ENCODE measurements at places on chromosomes 2 and 18. TPM values are rescaled to one million over a fixed set of nuclear protein-coding genes. Genes with fewer than 3 reads are reported as not detected.

GRCh38 chr2:26786207-26787028 is 562 bp downstream of the CENPA start:
- DNase-seq = no peak

DNA sequence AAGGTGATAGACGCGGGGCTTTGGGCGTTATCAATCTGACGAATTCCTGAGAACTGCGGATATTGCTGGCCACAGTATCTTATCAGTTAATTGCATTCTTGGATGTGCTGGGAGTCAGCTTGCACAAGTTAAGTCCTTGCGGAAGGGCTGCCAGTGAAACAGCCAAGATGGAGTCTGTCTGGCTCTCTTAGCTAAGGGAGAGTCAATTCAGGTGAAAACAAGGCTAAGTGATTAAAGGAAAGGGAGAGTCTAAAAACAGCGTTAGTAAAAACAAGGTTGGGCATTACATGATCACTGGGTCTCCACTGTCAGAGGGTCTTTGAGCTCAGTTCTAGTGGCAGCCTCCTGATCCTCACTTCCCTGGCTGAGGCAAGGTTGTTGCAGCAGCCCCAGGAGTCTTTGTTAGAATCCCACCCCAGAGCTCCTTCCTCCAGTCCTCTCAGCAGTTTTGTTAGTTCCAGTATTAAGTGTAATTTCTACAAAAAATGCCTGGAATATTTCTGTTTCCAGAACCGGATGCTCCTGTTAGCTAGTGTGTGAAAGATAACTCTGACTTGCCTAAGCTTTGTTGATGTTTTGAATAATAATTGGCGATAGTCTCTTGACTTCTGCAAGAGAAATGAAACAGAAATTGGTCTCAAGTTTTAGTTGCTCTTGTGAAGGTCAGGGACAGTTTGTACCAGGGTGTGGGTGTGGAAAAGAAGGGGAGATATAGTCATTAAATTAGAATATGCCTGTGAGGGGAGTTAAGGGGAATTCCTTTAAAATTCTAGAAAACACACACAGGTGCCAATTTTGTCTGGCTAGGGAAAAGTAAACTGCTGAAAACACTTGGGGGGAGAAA is 10.6 kb downstream of the CFLAR start:
- no peak for DNase-seq

DNA sequence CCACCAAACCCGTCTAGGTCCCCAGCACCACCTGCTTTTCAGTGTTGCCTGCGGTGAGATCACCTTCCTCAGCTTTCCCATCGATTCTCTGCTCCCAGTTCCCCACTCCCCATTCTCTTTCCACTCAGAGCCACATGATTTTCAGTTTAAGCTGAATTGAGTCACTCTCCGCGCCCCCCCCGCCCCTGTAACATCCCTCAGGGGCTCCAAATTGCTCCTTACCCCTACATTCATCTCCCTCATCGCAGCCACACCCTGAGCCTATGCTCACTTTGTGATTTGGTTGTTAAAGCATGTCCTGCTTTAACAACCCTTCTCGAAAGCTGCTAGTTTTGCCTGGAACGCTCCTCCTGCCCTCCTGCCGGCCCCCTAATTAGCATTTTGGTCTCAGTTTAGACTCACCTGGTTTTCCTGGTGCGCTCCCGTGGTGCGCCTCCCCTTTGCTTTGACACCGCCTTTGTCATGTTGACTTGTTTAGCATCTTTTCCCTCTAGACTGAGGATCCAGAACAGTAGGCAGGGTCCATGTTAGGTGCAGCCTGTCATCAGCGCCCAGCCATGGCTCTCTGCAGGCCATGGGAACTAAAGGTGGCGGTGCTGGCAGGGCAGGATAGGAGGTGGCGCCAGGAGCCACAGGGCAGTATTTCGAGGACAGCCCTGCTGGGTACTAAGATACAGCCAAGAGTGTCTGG is 60.8 kb downstream of the ST3GAL5 start:
- no peak for DNase-seq

DNA sequence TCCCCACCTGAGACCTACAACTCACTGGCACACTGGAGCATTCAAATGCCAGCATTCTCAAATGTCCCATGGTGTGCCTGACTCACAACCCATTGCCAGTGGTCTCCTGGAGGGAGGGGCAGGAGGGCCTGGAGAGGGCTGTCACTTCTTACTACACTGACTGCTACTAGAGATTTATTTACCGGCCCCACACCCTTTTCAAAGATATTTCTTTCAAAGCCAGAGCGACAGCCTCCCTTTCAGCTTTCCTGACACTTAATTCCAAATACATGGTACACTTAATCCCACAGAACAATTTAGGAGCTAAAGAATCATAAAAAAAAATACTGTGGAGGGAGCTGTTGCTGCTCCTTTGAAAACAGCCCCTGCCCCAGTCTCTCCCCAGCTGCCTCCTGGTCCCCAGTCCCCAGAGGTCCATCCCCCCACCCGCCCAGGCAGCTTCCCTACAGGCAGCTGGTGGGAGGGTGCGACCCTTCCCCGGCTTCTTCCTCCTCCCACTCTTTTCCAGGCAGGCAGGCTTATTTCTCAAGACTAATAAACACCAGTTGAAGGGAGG is 129.1 kb upstream of the SMAD2 start:
- no peak for DNase-seq

DNA sequence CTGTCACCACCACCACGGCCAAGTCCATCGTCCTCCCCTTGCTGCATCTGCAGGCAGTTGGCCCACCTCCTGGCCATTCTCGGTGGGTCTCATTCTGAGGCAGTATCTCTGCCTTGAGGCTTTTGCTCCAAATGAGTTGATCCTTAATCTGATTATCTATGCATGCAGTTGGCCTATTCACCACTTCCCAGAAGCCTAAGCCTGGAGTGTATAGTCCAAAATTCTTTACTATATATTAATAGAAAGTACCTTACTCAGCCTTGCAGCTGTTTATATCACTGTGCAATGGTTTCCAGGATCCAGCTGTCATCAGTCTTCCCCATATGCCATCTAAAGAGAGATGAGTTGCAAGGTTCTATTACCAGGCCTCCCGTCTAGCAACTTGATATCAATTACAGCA is 292.4 kb downstream of the SS18 start:
- DNase-seq = no peak

GRCh38 chr18:76451396-76452331 is 43.4 kb downstream of the ZNF516 start:
- DNase-seq = no peak

GRCh38 chr2:180124273-180125139 is 117.4 kb upstream of the CWC22 start:
- DNase-seq = peak; percentile 51

DNA sequence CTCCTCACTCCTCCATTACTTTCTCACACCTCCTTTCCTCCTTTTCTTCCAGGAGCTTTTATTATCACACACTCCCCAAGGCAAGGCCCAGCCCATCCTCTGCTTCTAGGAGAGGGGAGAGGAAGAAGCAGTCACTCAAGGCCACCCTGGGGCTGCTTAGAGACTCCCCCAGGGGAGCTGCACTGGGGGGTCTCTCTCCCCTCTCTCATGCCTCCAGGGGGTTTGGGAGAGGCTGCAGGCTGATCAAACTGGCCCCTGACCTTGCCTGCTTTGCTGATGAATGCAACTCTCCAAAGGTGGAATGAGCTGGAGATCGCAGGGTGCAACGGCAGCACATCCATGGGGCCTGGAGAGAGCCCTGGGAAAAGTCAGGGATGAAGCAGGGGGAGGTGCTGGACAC is 216.9 kb downstream of the CELF4 start:
- no peak for DNase-seq

DNA sequence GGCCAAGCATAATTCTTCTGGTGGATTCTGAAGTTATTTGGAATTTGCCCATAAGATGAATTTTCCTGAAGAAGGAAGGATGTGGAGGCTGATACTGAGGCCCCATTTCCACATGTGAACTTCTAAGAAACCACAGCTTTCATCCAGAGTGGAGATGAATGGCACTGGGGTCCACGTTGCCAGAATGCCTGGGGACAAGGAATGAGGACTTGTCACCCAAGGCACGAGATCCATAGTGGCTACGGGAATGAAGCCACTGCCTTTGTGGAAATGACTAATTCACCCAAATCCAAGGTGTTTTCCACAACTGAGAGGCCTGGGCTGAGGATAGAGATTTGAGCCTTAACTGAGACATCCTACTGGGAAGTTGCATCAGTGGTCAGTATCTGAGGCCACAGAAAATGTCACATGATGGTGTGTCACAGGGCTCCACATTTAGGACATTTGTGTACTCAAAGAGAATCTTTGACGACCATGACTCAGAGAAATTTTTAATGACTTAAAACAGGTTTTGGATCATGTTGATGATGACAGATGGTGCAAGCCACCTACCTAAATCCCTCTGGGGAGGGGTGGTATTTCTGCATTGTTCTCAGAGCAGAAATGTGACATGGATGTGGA is 286.1 kb downstream of the SOX11 start:
- no peak for DNase-seq

GRCh38 chr18:70576276-70577022 is 287.6 kb downstream of the SOCS6 start:
- DNase-seq = no peak

DNA sequence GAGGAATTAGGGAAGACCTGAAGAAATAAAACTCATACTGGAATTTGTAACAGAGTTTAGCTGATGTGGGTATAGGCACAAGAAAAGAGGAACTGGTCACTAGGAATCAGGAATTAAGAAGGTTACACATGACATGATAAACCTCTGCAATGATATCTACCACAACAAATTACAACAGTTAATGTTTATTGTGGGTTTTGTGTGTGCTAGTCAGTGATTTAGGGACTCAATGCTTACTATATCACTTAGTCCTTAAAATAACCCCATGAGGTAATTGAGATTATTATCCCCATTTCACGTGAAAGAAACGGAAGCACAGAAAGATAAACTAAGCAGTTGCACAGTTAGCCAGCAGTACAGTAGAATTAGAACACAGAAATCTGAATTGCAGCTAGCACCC is 415.8 kb upstream of the ZEB2 start:
- no peak for DNase-seq

DNA sequence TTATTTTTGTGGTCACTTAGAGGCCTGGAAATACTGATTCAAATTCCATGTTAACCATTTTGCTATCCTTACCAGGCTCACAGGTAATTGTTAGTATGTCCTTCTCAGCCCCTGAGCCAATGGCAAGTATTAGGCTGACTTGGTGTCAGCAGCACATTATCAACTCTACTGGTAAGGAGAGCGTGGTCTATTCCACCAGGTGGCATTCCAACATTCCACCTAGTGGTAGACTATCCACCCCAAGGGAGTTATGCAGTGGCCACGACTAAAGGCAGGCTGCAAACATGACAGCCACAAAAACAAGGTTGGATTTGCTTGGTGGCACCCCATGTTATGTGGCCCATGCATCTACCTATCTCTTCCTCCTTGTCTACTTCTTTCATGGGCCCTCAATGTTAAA is 31.8 kb upstream of the GCC2 start:
- DNase-seq = peak; percentile 41

GRCh38 chr2:219175486-219175885 is 1.2 kb downstream of the CNPPD1 start:
- no peak for DNase-seq

DNA sequence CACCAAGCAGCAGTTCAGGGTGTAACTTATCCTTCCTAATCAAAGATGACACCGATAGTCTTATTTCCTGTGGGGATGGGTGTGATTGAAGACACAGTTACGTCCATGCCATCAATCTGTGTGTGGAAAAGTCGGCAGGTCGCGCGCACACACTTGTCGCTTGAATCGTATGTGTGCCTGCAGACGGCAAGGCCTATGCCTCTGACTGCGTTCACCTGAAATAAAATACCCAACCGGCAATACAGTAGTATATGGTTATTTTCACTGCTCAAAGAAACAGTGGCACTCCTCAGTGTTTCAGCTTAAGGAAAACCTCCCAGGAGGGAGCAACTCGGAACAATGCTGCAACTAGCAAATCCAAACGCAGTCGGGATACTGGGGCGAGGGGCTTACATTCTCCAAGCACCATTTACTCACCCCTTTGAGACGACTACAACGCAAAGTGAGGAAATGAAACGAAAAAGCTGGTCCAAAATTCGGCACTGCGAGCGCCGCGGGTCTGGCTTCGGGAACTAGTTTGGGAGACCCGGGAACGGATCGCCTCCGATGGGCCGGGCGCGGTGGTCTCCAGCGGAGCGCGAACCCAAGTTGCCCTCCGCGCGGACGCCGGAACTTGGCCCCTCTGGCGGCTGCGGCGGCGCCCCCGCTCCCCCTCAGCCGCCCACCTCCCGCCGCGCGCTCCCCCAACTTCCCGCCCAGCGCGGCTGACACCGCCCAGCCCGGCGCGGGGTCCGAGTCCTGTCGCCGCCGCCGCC is 675 bp downstream of the PRKD3 start:
- no peak for DNase-seq

- no peak for DNase-seq
Measured at GRCh38 chr2:162706770-162707169, 131.8 kb downstream of the KCNH7 start.

GRCh38 chr2:109295781-109296117 is 166.7 kb downstream of the SH3RF3 start:
- no peak for DNase-seq

Gene RANBP2
- 69.5 TPM for total RNA-seq

Gene FEV
- not detected for total RNA-seq

Gene CAPN14
- not detected for total RNA-seq

Gene NDUFB3
- 94.6 TPM for total RNA-seq

Gene SERPINB11
- total RNA-seq = not detected

Gene UGT1A3
- total RNA-seq = not detected

Gene RASGRP3
- total RNA-seq = 0.59 TPM

Gene MYO7B
- total RNA-seq = 0.07 TPM

Gene PLCL1
- 0.07 TPM for total RNA-seq

Gene CRYGD
- total RNA-seq = not detected

Gene BARD1
- 19.3 TPM for total RNA-seq

Gene AKAIN1
- total RNA-seq = not detected
